Neural crest cell (in vitro differentiated cells): ENCODE measurements at places on chromosomes 1 and 21. TPM values are rescaled to one million over a fixed set of nuclear protein-coding genes. Genes with fewer than 3 reads are reported as not detected.

DNA sequence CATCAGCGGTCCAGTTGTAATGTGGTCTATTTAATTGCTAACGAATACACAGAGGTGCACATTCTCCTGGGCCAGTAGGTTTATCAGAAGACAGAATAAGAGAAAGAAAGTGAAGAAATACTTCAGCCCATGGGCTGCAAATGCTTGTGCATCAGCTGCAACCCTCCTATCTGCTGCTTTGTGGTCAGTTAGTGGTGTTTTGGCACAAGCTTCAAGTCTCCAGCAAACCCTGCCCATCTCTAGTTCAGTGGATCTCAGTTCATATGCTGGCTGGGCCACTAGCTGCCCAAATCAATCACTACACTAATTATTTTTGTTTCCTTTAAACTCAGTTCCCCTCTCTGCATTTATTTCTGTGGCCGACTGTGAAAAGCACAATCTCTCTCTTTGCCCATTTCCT, 124.2 kb downstream of the KCNJ6 start:
- H3K27me3 ChIP-seq, result no peaks in the 10 kb centered on the region
- no peak overlapping the region for H3K27ac ChIP-seq
- H3K4me1 ChIP-seq, result peaks cover 16% of the 10 kb centered on the region
- H3K36me3 ChIP-seq, result no peaks in the 10 kb centered on the region

DNA sequence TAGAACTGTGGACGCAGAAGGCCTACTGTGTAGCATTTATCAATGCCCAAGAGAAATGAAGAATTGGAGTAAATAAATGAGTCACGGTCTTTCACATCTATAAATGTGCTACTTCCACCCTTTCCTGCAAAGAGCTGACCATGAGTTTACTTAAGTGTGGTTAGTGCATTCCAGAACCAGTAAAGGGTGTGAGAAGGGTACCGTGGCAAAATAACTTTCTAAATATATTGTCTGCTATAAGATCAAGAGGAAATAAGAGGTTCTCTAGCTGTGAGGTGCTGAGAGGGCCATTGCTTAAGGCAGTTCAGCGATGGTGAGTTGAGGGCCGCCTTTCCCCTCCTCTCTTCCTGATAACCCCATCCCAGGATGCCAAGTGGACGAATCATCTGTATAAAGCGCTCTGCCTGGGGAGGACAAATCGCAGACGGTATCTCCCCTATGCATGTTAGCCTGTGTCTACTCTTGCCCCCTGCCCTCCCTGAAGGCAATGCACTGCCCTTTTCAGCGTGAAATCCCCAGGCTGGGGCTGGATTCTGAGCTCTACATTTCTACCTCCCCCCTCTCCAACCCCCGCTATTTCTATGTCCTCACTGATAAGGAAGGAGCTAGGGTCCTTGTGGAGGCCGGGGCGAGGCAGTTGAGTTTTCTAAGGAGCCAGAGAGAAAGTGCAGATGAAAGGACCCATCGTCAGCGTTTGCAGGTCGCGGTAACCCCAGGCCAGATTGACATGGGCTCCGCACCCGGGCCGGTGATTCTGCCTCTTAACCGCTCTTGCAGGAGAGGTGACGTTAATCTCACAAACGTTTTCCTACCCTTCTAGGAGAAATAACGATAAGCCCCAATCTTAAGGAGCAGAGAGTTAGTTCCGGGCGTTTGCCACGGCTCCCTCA, 1.5 kb upstream of the NCAM2 start:
- DNase-seq, result no peak
- H3K27me3 ChIP-seq, result peaks cover 21% of the 10 kb centered on the region
- peak overlapping the region; percentile 80 for H3K4me3 ChIP-seq
- H3K27ac ChIP-seq, result no peak overlapping the region
- peaks cover 6% of the 10 kb centered on the region for H3K4me1 ChIP-seq

DNA sequence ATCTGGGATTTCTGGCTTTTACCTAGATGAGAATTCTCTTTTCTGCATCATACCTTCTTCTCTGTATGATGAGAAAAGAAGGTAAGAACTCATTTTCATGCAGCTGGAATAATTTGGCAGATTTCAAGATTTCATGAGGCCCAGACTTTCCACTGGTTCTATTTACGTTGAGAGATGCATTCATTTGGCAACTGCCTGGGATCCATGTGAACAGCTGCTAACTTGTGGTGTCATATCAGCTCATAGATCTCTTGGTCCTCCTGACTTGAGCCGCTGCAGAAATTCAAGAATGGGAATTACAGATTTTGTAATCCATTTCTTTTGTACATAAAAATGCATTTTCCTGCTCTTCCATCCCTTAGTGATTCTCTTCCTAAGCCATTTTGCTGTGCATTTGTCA, 17.1 kb upstream of the C1orf87 start:
- H3K36me3 ChIP-seq, result no peaks in the 10 kb centered on the region
- DNase-seq, result no peak
- no peaks in the 10 kb centered on the region for H3K27me3 ChIP-seq
- H3K27ac ChIP-seq, result no peak overlapping the region
- H3K4me1 ChIP-seq, result peaks cover 12% of the 10 kb centered on the region

GRCh38 chr1:28248273-28249012, 10.9 kb upstream of the SESN2 start:
- peaks cover 33% of the 10 kb centered on the region for H3K4me1 ChIP-seq
- DNase-seq, result peak; percentile 80
- H3K27ac ChIP-seq, result peak overlapping the region; percentile 95
- no peaks in the 10 kb centered on the region for H3K27me3 ChIP-seq

Gene SPRR1B
- total RNA-seq, result not detected in 2 replicates

GRCh38 chr21:25371841-25372425, 235.3 kb downstream of the MRPL39 start:
- no peaks in the 10 kb centered on the region for H3K4me1 ChIP-seq
- peaks cover 3% of the 10 kb centered on the region for H3K27me3 ChIP-seq
- DNase-seq, result no peak
- H3K4me3 ChIP-seq, result no peak overlapping the region
- no peaks in the 10 kb centered on the region for H3K36me3 ChIP-seq

Gene BEND5
- total RNA-seq, result 18.0 and 18.2 TPM in 2 replicates

- H3K4me1 ChIP-seq, result no peaks in the 10 kb centered on the region
- no peaks in the 10 kb centered on the region for H3K36me3 ChIP-seq
These were observed 81.2 kb upstream of the TMPRSS2 start for GRCh38 chr21:41589131-41589530.

Gene ATP1A2
- 93.6 and 101 TPM in 2 replicates for total RNA-seq

Gene GFI1
- 0.11 and 0.16 TPM in 2 replicates for total RNA-seq

GRCh38 chr1:66764994-66765578, 12.8 kb downstream of the DYNLT5 start:
- peak; percentile 53 for DNase-seq
- H3K4me1 ChIP-seq, result no peaks in the 10 kb centered on the region
- no peak overlapping the region for H3K4me3 ChIP-seq
- no peaks in the 10 kb centered on the region for H3K36me3 ChIP-seq

DNA sequence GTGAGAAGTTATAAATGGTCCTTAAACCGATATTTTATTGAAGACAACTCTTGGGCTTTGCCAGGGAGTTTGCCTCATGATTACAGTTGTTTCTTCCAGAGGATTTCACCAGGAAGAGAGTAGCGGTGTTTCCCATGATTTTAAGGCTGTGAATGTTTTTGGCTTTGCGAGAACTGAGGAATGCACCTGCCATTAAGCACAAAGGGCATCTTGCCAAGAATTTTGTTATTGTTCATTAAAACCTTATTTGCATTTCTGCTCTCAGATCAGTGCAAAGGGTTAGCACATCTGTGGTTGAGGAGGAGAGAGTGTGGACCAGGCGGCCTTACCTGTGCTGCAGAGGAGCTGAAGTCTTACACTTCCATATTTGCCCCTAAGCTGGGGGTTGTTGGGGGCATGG, 13.8 kb downstream of the CNIH3 start:
- H3K36me3 ChIP-seq, result no peaks in the 10 kb centered on the region
- no peak overlapping the region for H3K4me3 ChIP-seq
- H3K4me1 ChIP-seq, result peaks cover 14% of the 10 kb centered on the region
- H3K27me3 ChIP-seq, result no peaks in the 10 kb centered on the region

Gene SYT6
- 3.1 and 3.5 TPM in 2 replicates for total RNA-seq

GRCh38 chr1:62917805-62918204, 133.9 kb downstream of the ATG4C start:
- H3K4me3 ChIP-seq, result no peak overlapping the region
- no peak overlapping the region for H3K27ac ChIP-seq

GRCh38 chr1:188027613-188028012, 1198.9 kb downstream of the PLA2G4A start:
- H3K4me1 ChIP-seq, result peaks cover 11% of the 10 kb centered on the region
- H3K27ac ChIP-seq, result peak overlapping the region; percentile 24
- DNase-seq, result no peak
- no peaks in the 10 kb centered on the region for H3K36me3 ChIP-seq
- no peaks in the 10 kb centered on the region for H3K27me3 ChIP-seq

Gene ZBTB8B
- 3.1 and 3.3 TPM in 2 replicates for total RNA-seq

Gene GIPC2
- total RNA-seq, result not detected in 2 replicates

- DNase-seq, result peak; percentile 45
- H3K27ac ChIP-seq, result no peak overlapping the region
- H3K4me3 ChIP-seq, result no peak overlapping the region
- peaks cover 7% of the 10 kb centered on the region for H3K4me1 ChIP-seq
- H3K36me3 ChIP-seq, result peaks cover 14% of the 10 kb centered on the region
- H3K27me3 ChIP-seq, result no peaks in the 10 kb centered on the region
These were observed 19.3 kb downstream of the SH2D2A start for GRCh38 chr1:156797212-156797871.

GRCh38 chr1:245288796-245289195, 134.0 kb downstream of the KIF26B start:
- DNase-seq, result no peak
- no peak overlapping the region for H3K4me3 ChIP-seq
- H3K27ac ChIP-seq, result no peak overlapping the region
- H3K27me3 ChIP-seq, result no peaks in the 10 kb centered on the region
- no peaks in the 10 kb centered on the region for H3K36me3 ChIP-seq
- peaks cover 36% of the 10 kb centered on the region for H3K4me1 ChIP-seq

DNA sequence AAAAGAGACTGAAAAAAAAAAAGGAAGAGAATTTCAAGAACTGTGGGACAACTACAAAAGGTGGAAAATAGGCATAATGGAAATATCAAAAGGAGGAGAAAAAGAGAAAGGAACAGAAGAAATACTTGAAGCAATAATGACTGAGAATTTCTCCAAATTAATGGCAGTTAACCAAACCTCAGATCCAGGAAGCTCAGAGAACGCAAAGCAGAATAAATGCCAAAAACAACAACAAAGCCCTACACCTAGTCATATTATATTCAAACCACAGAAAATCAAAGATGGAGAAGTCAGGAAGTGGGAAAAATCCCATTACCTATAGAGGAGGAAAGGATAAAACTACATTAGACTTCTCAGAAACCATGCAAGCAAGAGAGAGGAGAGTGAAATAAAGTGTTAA, 20.7 kb upstream of the AHCYL1 start:
- H3K4me1 ChIP-seq, result peaks cover 21% of the 10 kb centered on the region
- H3K4me3 ChIP-seq, result no peak overlapping the region
- no peak overlapping the region for H3K27ac ChIP-seq
- H3K27me3 ChIP-seq, result no peaks in the 10 kb centered on the region

- no peaks in the 10 kb centered on the region for H3K27me3 ChIP-seq
- H3K36me3 ChIP-seq, result peaks cover 4% of the 10 kb centered on the region
- no peak for DNase-seq
- H3K4me1 ChIP-seq, result peaks cover 15% of the 10 kb centered on the region
These were observed 14.0 kb upstream of the CTRC start for GRCh38 chr1:15424146-15424667.

DNA sequence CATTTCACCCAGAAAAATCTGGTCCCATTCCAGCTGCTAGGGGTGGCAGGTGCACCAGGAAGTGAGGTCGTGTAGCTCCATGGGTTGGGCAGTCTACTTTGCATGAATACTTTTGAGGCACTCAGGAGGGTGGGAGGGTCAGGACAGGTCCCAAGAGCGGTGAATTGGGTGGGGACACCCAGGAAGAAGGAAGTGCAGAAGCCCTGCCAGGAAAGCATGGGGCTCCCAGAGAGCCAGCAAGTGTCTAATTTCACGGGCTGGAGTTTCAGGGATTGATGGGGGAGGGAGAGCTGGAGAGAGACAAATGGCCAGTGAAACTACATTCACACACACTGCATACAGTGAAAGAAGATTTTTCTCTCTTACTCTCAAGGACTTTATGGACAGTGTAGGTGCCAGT, 137.8 kb downstream of the GALNT2 start:
- peaks cover 42% of the 10 kb centered on the region for H3K4me1 ChIP-seq
- peaks cover 3% of the 10 kb centered on the region for H3K36me3 ChIP-seq
- H3K27me3 ChIP-seq, result no peaks in the 10 kb centered on the region
- no peak overlapping the region for H3K27ac ChIP-seq

- H3K27ac ChIP-seq, result no peak overlapping the region
- H3K27me3 ChIP-seq, result peaks cover under 1% of the 10 kb centered on the region
- H3K4me3 ChIP-seq, result no peak overlapping the region
- H3K36me3 ChIP-seq, result no peaks in the 10 kb centered on the region
- no peak for DNase-seq
- H3K4me1 ChIP-seq, result peaks cover 3% of the 10 kb centered on the region
These were observed 54.8 kb upstream of the MUTYH start for GRCh38 chr1:45395051-45395450.

- H3K27me3 ChIP-seq, result no peaks in the 10 kb centered on the region
- DNase-seq, result no peak
- H3K27ac ChIP-seq, result no peak overlapping the region
These were observed 497.8 kb downstream of the TTLL7 start for GRCh38 chr1:83500987-83501591.

Gene SHISA4
- total RNA-seq, result 10.8 and 11.7 TPM in 2 replicates

- no peaks in the 10 kb centered on the region for H3K36me3 ChIP-seq
- no peaks in the 10 kb centered on the region for H3K27me3 ChIP-seq
- H3K4me1 ChIP-seq, result peaks cover 22% of the 10 kb centered on the region
- H3K4me3 ChIP-seq, result no peak overlapping the region
These were observed 29.0 kb downstream of the DUSP10 start for GRCh38 chr1:221712776-221713431.
